ENCODE measurements at places on chromosomes 5 and 9. TPM values are rescaled to one million over a fixed set of nuclear protein-coding genes. Genes with fewer than 3 reads are reported as not detected.

ARHGEF28 gene
- not detected for total RNA-seq

ADAMTS16 gene
- not detected for total RNA-seq

FCHO2 gene
- 0.57 TPM for total RNA-seq

- no peak for DNase-seq
Measured at GRCh38 chr5:10681731-10682679, 79.0 kb downstream of the DAP start.

GRCh38 chr9:135167849-135168655, 80.6 kb downstream of the OLFM1 start:
- no peak for DNase-seq

DNA sequence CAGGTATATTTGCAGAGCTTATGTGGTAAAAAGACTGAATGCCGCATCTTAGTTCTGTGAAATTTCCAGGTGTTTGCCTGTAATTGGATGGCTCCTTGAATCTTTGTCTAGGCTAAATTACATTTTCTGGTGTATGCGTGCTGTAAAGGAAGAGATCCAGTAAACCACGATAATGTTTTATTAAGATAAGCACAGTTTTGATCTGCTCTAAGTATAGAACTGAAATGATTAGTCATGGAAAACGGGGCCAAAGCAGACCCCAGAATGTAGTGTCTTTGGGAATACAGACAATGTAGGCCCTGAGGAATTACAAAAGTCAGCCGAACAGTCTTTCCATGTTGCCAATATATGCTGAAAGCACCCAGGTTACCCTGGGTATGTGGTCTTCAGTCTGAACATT, 257.3 kb downstream of the FANCC start:
- DNase-seq = no peak
